ENCODE measurements at places on chromosomes 3 and 15. TPM values are rescaled to one million over a fixed set of nuclear protein-coding genes. Genes with fewer than 3 reads are reported as not detected.

Gene CCNB2
- 19.7 TPM for polyA plus RNA-seq

Gene ADIPOQ
- polyA plus RNA-seq, result not detected

Gene PSMD6
- polyA plus RNA-seq, result 83.6 TPM

Gene MOBP
- not detected for polyA plus RNA-seq

Gene AHSG
- not detected for polyA plus RNA-seq

Gene CHRD
- 0.11 TPM for polyA plus RNA-seq

Gene CADPS
- polyA plus RNA-seq, result 0.06 TPM

Gene CHRNA3
- polyA plus RNA-seq, result not detected

All from AG04450 (cell line).